ENCODE measurements at places on chromosomes 13 and 19.
A peak's percentile ranks its signal among the peaks of the same experiment; 100 is the strongest.

- DNase-seq, result no peak
These were observed 23.7 kb downstream of the RCN3 start for GRCh38 chr19:49551531-49551930.

DNA sequence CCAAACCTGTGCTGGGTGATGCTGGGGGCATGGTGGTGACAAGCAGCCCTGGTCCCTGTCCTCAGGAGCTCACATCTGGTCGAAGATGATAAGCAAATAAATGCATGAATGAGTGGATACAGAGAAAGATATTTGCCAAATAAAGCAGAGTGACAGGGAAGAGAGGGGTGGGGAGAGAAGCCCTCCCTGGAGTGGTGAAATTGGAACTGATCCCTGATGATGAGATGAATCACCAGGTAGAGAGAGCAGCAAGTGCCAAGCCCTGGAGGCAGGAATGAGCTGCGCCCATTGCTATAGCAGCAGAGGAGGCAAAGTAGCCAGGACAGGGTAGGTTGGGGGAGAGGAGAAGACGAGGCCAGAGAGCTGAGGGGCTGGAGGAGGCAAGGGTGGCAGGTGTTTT, 13.7 kb downstream of the FXYD5 start:
- no peak for DNase-seq

GRCh38 chr13:103487841-103488240, 421.6 kb upstream of the SLC10A2 start:
- no peak for DNase-seq

GRCh38 chr19:8237026-8237425, 27.9 kb downstream of the CERS4 start:
- no peak for DNase-seq

DNA sequence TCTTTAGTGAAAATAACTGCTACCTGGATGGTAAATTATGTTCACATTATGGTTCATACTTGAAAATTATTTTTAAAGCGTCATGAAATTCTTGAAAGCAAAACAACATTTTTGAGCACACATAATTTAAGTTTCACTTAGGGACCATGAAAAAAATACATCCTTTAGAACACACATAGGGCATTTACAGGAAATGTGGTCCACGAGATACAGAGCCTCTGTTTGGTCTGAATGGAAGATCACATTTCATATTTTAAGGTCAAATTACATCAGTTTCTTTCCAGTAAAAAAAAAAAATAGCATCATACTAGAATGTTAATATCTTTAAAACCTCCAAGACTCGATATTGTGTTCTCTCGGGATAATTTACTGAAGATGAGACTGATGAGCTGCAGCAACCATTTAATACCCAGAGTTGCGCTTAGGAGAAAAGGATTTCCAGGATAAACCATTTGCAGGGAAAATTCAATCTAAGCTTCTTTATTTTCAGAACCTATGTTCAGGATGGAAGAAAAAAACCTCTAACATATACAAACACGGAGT, 720.7 kb downstream of the DIAPH3 start:
- no peak for DNase-seq

DNA sequence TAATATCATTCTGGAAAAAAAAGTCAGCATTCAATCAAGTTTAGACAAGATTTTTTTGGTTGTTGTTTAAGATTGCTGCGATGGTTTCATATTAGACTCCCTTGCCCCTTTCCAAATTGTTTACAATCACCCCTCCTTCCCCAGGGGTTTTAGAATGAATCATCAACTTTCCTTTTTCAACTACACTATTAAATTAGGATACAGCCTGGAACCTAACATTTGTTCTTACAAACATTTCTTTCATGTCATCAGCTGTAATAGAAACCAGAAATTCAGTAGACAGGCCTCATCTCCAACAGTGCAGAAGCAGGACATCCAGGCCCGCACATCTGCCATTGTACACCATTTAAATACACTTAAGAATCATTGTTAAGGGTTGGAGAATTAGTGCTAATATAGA, 44.4 kb upstream of the WDFY2 start:
- DNase-seq, result no peak

DNA sequence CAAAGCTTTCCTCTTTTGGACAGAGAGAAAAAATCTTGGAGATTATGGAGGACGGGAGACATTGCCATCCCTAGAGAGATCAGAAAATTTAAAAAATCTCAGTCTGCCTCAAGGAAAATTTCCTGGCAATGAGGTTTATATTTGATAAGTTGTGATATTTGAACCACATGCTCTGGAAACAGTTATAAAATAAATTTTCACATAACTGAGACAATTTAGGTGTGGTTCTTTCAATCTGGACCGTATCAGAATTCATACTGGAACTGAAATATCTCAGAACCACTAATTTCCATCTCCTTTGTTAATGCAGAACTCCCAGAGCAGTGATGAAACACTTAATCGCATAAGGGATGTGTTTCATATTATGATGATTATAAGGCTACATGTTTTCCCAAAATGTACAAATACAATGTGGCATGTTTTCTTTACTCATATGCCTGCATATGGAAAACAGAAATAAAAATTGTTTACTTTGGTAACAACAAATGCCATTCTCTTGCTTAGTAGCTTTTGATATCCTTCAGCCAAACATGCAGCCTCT, 13.7 kb downstream of the UBE2L5 start:
- no peak for DNase-seq

DNA sequence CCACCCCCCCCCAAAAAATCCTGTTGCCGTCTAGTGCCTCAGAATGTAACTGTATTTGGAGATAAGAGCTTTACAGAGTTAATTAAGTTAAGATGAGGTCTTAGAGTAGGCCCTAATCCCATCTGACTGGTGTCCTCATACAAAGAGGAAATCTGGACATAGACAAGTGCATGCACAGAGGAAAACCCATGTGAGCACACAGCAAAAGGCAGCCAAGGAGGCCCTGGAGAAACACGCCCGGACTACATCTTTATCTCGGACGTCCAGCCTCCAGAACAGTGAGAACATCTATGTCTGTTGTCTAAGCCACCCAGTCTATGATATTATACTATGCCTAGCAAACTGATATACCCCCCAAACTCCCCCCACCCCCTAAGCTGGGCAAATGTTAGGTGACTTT, 193.8 kb downstream of the KATNAL1 start:
- no peak for DNase-seq

- peak; percentile 50 for DNase-seq
These were observed 27.0 kb downstream of the SAE1 start for GRCh38 chr19:47157431-47158321.

DNA sequence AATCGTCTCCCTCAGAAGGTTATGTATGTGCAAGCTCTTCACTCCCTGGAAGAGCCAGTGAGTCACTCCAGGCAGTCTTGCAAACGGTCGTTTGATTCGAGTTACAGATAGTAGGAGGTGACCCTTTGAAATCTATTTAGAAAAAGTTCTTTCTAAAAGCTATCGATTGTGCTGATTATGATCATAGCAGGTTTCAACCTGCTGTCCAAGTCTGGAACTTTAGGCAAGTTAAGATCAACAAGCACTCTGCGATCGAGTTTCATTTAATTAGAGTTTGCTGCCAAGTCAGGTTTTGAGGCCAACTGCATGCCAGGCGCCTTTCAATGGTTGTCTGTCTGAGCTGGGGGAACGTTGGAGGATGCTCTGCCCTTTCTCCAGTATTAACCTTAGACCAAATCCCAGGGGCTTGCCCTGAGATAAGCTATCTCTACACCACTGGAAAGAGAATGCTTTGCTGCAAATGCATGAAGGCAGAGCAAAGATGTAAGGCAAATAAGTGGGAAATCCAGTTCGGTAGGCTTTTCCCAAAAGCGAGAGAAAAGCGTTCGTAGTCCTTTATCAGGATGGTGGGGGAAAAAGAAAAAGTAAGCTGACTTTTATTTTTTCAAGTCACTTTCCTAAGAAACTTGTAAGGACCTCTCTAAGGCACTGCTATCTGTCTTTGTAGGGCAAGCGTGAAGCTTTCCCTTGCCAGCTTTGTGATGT, 287.5 kb downstream of the ATP8A2 start:
- peak; percentile 59 for DNase-seq

DNA sequence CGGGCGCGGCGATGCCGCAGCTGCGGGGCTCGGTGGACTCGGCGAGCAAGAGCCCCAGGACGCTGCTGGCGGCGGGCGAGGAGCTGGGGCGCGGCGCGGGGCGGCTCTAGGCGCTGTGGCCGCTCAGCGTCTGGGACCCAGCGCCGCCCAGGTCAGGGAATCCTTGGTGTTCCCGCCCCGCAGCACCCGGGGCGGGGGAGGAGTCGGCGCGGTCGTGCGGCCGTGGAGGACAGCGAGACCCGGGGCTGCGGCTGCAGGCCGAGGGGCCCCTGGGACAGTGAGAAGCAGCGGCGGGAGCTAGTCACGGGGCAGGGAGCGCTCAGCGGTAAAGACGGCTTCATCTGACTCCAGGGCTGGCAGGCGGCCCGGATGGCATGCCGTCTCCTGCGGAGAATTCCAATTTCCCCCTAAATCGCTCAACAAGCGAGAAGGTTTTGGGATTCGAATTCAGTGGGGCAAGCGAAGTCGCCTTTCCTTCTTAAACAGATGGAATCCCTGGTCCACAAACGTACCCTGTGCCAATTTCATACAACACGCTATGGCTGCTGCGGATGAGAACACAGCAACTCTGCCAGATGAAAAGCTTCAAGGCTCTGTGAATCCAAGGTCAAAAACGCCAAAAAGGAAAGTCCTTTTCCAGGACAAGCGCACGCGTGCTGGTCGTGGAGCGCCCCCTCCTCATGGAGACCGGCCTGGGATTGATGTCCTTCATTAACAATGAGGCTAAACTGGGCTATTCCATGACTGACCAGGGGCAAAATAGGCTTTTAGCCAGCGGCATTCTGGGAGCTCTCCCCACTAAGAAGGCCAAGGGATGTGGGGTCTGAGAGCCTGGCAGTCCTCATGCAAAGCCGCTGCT, 4.2 kb upstream of the ZSCAN4 start:
- peak; percentile 13 for DNase-seq

DNA sequence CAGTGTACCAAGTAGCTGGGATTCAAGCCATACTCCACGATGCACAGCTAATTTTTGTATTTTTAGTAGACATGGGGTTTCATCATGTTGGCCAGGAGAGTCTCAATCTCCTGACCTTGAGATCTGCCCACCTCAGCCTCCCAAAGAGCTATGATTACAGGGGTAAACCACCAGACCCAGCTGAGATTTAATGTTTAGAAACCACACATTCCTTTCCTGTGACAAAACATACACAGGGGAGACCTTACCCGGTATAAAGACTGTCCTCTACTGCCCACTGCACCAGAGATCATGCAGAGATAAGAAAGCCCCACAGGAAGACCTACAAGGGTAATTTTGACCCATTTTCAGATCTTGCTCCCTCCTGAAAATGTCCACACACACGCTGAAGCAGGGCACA, 22.8 kb upstream of the ZNF83 start:
- no peak for DNase-seq

DNA sequence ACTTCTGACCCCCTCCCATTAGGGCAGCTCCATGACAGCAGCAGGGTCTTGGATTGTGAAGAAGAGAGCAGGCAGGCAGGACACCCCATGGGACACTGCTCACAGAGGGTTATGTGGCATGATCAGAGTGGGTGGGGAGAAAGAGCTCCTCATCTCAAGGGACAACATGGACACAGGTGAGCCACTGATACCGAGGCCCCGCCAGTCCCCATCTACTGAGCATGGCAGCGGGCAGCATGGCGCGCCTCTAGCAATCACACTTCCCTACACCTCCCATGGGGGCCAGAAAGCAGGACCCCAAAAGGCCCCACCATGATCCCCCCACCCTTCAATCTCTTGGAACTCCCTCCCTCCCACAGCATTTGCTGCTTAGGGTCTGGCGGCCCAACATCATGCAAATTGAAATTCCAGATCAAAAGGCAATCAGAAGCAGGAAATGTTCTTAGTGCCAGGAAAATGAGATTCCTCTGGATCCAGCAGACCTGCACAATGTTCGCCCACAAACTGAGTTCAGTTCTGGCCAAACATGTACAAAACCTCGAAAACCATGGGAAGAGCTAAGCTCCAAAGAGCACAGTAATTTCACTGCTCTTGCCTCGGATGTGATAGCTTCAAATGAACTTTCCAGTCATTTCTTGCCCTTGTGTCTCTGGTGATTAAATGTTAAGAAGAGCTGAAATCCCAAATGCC, 14.8 kb downstream of the DOCK9 start:
- no peak for DNase-seq

DNA sequence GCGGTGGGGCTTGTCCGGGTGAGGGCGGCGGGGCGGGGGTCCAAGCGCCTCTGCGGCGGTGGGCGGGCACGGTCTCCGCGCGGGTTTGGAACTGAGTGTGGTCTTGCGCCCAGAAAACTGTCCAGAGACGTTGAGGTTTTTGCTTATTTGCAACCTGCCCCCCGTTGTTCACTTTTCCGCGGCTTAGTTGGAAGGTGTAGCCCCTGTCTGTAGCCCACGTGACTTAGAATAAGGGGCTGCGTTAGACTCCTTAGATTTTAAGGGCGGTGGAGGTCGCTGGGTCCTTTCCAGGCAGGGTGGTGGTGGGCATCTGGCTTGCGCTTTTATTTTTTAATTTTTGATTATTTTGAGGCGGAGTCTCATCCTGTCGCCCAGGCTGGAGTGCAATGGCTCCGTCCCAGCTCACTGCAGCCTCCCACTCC, 748 bp downstream of the RPS15 start:
- no peak for DNase-seq

DNA sequence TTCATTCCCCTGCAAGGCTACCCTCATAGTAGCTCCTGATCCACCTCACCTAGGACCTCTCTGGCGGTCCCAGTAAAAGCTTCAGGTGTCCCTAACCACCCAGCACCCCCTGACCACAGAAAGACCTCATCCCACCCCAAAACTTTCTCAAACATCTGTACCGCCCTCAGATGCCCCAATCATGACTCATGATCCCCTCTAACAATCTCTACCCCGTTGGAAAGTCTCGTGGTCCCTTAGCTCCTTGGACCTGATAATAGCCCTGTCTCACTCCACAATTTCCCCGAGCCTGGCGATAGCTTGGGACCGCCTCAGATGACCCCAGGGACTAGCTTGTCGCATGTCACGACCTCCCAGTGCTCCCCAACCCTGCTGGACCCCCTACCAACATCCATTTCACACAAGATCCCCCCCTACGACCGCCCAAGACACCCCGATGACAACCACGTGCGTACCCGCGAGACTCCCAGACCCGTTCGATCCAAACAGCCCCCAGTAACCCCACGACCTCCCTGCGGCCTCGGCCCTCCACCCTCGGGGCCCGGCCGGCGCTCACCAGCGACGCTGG, 450 bp downstream of the NDUFA11 start:
- no peak for DNase-seq

GRCh38 chr13:73335210-73335609, 276.4 kb downstream of the KLF5 start:
- DNase-seq, result no peak
